CD4-positive, alpha-beta T cell (primary cell): ENCODE measurements at places on chromosomes 16 and 17.

- no peak for DNase-seq
Measured at GRCh38 chr17:77184474-77184873, 43.7 kb downstream of the SEC14L1 start.

- DNase-seq = no peak
Measured at GRCh38 chr16:55628306-55628968, 27.4 kb upstream of the SLC6A2 start.

DNA sequence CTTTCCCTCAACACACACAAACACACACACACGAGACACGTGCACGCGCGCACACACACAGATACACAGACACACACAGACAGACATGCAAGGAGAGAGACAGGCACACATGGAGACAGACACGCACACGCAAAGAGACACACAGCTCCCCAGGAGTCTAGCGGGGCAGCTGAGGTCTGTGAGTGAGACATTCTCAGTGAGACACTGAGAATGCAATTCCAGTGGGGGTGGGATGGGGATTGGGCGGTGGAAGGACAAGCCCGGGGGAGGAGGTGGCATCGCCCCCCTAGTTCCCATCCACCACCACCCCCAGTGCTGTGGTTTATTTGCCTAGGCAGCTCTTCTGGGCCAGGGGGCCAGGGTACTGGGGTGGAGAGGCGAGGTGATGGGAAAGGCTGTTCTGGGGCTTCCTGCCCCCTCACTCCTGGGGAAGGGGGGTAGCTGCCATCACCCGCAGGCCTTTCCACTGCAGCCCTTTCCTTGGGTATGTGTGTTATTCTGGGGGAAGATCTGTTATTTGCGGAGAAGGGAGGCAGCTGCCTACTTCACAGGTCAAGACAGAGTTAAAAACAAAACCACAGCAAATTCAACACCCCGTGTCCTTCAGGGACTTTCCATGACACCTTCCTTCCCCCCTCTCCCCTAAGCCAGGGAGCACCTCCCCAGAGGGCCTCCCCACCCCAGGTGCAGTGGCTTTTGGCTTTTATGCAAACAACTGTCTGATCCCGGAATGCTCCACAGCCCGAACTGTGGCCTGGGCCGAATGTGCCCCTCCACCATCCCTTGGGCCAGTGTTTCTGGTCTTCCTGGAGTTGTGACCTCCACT is 18.0 kb downstream of the GRB7 start:
- peak; percentile 39 for DNase-seq

GRCh38 chr17:34201767-34202166 is 53.3 kb upstream of the CCL2 start:
- no peak for DNase-seq

DNA sequence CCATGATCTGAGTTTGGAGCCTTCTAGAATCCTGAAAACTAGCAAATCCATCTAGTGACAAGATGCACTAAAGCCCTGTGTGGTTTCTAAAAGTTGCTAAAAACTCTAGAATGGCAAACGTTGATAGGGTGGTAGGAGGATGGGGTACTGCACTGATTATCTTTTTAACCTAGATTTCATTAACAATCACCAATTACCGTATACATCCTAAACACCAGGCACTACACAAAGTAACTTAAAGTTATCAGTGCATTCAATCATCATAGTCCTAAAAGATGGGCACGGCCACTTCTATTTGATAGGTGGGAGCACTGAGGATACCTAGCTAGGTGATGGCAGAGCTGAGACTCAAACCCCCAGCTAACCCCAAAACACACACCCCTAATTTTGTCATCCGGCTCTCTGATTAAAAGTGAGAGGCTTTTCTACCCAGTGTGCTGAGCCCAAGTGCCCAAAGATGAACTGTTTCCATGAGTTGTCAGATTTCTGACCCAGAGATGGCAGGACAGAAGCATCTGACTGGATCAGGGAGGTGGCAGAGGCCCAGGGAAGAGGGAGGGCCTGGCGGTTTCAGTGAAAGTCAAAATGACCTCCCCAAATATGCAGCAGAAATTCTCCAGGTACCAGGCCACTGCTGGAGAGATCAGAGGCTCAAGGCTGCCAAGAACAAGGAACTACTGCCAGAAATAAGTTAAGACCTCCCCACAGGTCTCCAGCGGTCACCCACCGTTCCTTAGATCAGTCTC is 396.8 kb downstream of the SOX9 start:
- no peak for DNase-seq

DNA sequence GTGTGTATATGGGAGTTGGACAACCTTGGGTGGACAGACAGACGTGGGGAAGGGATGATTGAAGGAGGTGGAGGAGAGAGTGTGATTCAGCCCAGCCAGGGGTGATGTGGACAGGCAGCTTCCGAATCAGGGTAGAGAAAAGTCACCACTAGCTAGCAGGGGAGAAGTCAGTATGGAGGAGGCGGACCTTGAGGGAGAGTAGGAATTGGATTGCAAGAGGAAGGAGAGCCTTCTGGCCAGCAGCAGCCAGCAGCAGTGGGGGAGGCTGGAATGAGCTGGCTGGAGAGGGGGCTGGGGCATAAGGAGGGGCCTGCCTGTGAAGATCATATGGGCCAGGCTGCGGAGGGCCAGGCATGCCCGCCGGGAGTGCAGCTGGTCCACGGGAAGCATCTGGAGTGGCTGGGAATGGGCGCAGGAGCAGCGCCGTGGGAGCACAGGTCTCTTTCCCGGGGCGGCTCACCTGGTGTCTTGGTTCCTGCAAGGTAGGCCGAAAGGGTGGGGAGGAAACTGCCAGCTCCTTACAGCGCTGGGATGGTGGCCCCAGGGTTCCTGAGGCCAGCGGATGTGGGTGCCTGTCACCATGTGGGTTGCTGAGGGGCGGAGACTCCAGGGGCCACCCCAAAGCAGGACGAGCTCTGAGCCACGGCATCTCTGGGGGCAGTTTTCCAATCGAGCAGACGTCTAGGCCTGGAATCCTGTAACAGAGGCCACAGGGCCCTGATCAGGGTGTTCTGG is 235.3 kb downstream of the SEC14L1 start:
- peak; percentile 82 for DNase-seq

- no peak for DNase-seq
Measured at GRCh38 chr17:77306790-77307478, 166.2 kb downstream of the SEC14L1 start.

DNA sequence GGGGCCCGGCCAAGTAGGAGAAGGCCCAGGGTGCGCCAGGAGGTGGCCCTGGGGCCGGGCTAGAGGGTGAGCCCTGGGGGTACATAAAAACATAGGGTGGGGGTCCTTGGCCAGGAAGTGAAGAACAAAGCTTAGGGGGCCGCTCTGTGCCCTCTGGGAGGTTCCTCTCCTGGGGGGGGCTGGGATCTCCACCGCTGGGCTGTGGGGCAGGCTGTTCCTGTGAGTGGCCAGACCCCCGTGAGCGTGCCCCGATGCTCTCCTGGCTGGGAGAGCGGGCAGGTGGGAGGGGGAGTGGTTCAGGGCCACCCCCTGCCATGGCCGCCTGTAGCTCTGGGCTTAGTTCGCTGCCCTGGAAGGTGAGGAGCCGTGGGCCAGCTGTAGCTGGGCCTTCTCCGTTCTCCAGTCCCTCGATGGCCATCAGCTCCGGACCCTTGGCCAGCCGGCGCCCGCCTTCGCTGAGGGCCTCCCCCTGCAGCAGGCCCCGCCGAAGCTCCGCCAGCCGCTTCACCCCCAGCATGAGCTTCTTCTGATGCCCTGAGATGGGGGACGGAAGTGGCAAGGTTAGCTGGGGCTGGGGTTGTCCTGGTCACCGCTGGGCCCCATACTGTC is 12.5 kb downstream of the CASKIN2 start:
- DNase-seq = no peak

- DNase-seq = no peak
Measured at GRCh38 chr16:85959686-85960085, 60.7 kb downstream of the IRF8 start.

DNA sequence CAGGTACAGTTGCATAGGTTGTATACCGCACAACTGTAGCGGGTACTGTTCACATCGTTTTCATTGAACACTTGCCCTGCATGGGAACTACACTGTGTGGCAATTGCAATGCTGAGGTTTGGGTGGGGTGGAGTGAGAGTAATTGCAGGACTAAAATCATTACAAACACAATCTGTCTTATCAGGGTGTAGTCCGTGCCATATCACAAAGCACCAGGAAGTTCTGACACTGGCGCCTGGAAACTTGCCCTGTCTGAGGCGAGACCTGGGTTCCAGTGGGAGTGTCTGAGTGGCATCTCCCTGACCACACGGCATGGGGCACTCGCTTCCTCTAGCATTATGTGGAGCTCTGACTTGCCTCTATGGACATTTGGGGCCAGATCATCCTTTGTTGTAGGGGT is 153.4 kb downstream of the RGS9 start:
- DNase-seq = no peak

- peak; percentile 65 for DNase-seq
Measured at GRCh38 chr17:64441772-64442540, 7.0 kb upstream of the MILR1 start.

GRCh38 chr17:74752822-74753401 is 4.5 kb downstream of the NHERF1 start:
- no peak for DNase-seq

- DNase-seq = no peak
Measured at GRCh38 chr17:65885541-65886312, 306.2 kb downstream of the CEP112 start.

GRCh38 chr17:82889496-82890338 is 49.9 kb upstream of the ZNF750 start:
- DNase-seq = no peak

GRCh38 chr16:71347146-71347545 is 11.4 kb upstream of the CALB2 start:
- no peak for DNase-seq
